ENCODE measurements at places on chromosomes 7 and 10.
A peak's percentile ranks its signal among the peaks of the same experiment; 100 is the strongest.

DNA sequence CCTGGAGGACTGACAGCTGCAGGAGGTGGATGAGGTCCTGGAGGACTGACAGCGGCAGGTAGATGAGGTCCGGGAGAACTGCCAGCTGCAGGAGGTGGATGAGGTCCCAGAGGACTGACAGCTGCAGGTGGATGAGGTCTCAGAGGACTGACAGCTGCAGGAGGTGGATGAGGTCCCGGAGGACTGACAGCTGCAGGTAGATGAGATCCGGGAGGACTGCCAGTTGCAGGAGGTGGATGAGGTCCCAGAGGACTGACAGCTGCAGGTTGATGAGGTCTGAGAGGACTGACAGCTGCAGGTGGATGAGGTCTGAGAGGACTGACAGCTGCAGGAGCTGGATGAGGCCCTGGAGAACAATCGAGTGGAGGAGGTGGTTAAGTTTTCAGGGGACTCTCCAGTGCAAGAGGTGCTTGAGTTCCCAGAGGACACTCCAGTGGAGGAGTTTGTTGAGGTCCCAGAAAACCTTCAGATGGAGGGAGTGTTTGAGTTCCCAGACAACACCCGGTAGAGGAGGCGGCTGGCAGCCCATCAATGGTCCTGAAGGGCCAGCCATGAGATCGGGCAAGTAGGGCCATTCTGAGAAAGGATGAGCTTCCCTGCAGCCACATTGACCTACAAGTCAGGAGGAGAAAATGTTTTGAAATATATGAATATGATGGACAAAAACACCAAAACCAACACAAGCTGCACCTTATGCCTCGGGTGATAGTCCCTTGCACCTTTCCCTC lies 4.7 kb upstream of the EIF5AL1 start:
- no peak for DNase-seq

- no peak for DNase-seq
These were observed 141.2 kb upstream of the C1QL3 start for GRCh38 chr10:16662923-16663322.

DNA sequence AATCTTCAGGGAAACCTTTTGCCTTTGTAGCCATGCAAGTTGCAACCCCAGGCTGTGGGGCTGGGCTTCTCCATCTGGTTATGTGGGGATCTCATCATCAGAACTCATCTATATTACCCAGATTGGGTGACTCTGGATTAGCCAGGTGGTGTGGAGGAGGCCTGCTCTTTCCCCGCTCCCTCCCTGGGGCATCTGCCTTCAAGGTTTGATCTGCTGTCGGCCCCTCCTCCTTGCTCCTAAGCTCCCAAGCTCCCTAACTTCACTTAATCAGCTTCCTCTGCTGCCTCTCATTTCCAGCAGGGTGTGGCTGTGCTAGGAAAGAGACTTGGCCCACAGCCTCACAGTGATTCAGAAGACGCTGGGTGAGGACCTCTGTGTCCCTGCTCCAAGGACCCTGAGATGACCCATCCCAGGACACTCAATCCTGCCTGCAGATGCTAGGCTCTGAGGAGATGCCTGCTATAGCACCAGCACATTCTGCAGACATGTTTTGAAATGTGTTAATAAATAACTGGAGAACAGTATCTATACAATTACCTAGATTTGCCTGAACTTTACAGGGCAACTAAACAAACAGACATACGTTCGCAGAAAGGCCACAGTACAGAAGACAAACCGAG lies 392.1 kb upstream of the PODXL start:
- DNase-seq: no peak

GRCh38 chr10:26057466-26057865 lies 123.4 kb downstream of the MYO3A start:
- DNase-seq: no peak

DNA sequence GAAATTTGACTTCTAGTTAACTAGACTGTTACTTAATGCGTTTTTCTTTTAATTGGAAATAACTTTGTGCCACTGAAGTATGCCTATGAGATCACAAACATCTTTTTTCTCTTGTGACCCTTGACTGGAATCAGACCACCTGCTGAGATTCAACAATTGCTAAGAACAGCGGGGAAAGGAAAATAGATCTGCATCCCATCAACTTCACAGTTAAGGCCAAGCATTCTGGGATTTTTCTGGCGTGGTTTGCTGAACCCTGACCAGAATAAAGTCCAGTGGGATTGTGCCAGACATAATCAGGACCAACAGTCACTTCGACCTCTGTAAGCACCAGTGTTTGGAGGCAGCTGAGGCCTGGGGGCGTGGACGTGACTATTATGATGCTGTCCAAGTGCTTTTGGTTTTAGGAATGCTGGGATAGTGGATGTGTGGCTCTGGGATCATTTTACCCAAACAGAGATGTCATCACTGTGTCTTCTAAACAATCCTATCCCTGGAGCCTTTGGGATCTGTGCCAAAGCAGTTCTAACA lies 373.3 kb upstream of the PRKCQ start:
- DNase-seq: no peak

DNA sequence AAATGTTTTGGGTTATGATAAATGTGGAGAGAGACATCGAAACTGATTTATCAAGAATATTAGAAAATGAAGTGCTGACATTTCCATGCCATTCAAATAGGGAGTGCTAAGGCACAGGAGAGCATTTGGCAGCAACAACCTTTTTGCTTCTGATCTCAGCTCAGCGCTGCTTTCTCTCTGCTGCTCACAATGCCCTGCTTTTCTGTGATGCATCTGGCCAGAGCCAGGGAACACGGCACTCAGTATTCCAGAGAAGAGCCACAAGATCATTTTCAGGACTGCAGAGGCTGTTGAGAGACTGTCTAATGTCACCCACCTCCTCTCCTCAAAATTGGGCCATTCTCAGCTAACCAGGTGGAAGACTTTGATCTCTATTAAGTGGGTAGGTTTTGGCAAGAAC lies 28.1 kb downstream of the INSYN2A start:
- no peak for DNase-seq

GRCh38 chr7:152583006-152583405 lies 92.9 kb downstream of the XRCC2 start:
- DNase-seq: no peak

GRCh38 chr10:113063043-113063967 lies 113.3 kb downstream of the TCF7L2 start:
- no peak for DNase-seq

- no peak for DNase-seq
These were observed at the start of gene HYAL4 for GRCh38 chr7:123844712-123845219. Gene HYAL4, plus strand, starts transcription at chr7:123845169. Its CDS starts 23,105 bp downstream, at chr7:123868274.

DNA sequence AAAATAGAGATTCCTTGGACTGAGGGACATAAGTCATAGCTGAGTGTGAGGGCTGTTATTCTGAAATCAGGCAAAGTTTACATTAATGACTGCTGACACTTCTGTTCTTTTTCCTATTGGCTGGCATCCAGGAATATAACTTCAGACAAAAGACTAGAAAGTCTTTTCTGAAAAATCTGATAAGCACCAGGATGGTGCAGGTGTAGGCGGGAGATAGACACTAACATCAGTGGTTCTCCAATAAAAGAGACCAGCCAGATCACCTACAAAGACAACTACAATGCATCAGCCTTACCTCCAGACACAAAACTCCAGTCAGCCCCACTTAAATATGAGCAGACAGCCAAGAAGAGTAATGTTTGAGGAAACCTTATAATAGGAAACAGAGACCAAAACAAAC lies 168.3 kb upstream of the LRGUK start:
- no peak for DNase-seq

DNA sequence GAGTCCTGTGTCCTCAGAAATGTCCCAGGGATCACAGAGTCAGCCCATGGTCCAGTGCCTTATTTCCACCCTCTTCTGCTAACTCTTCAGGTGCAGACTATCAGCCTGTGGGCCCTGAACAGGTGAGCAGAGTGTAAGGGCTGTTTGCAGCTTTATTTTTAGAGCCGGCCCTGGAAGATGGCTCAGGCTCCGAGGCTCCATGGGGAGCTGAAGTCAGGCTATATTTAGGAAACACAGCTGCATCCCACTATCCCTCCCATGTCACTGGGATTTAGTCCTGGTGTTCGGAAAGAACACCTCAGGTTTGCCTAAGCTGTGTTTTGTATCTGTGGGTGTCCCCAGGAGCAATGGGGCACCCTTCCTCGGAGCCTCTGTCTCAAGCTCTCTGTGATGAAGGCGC lies 126.9 kb downstream of the RPS24 start:
- no peak for DNase-seq

DNA sequence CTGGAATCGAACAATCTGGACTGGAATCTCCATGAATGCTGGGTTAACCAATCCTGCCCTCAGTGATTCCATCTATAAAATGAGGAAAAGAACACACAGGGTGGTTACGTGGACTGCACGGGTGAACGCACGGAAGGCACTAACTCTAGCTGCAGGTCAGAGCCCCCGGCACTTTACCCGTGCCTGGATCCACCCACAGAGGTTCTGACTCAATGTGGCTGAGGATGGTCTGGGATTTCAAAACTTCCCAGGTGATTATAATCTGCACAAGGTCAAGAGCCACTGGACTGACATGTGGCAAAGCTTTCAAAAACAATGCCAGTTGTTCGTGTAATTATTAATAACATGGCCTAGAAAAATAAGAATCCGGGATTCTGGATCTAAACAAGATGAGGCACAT lies 29.2 kb downstream of the KIAA1549 start:
- no peak for DNase-seq

- DNase-seq: no peak
These were observed 393.1 kb downstream of the TNS3 start for GRCh38 chr7:47188653-47189315.

- DNase-seq: no peak
These were observed 98.9 kb upstream of the IL6 start for GRCh38 chr7:22628112-22628511.

- no peak for DNase-seq
These were observed 102.0 kb downstream of the VIPR2 start for GRCh38 chr7:159042581-159043101.

GRCh38 chr7:41113719-41114118 lies 589.2 kb downstream of the INHBA start:
- no peak for DNase-seq

GRCh38 chr7:16409777-16410176 lies 11.6 kb downstream of the CRPPA start:
- DNase-seq: no peak

GRCh38 chr10:55870186-55870585 lies 490.9 kb downstream of the ZWINT start:
- no peak for DNase-seq

GRCh38 chr10:13657101-13657680 lies 70.4 kb downstream of the PRPF18 start:
- no peak for DNase-seq

DNA sequence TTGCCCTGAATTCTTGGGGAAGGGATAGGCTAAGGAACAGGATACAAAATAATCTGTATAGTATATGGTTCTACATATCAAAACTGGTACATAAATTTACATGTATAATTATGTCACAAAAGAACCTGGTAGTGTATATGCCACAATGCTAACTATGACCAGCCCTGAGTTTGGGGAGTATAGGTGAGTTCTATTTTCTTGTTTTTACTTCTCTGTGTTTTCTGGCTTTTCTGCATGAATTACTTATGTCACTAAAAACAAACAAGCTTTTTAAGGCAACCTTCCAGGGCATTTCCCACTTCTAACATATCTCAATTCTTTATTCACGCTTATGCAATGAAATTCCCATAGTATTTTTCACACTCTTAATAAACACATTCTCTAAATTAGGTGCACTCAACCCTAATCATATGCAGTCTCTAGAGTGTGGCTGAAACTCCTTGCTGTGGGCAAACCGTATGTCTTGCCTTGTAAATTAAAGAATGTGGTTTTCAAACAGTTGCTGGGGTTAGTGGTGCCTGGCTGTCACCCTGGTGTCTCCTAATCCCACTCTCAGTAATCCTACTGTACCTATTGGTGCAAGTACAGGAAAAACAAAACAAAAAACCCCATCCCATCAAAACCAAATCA lies 14.0 kb upstream of the INSIG1 start:
- no peak for DNase-seq

GRCh38 chr10:102327002-102327401 lies 68.5 kb upstream of the NFKB2 start:
- DNase-seq: no peak

DNA sequence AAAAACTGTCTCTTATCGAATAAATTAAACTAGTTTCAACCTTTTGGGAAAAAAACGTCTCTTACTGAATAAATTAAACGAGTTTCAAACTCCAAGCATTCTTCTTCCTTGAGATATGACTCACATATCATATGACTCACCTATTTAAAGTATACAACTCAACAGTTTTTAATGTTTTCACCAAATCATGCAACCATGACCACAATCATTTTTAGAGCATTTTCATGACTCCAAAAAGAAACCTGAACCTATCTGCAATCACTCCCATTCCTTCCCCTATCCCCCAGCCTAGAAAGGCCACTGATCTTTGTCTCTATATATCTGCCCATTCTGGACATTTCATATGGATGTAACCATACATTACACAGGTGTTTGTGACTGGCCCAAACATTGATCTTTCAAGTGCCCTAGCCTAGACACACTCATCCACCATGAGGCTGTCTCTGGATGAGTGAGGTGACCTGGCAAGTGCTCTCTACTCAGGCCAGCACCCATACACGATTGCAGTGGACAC lies 115.3 kb downstream of the PIP4K2A start:
- no peak for DNase-seq

DNA sequence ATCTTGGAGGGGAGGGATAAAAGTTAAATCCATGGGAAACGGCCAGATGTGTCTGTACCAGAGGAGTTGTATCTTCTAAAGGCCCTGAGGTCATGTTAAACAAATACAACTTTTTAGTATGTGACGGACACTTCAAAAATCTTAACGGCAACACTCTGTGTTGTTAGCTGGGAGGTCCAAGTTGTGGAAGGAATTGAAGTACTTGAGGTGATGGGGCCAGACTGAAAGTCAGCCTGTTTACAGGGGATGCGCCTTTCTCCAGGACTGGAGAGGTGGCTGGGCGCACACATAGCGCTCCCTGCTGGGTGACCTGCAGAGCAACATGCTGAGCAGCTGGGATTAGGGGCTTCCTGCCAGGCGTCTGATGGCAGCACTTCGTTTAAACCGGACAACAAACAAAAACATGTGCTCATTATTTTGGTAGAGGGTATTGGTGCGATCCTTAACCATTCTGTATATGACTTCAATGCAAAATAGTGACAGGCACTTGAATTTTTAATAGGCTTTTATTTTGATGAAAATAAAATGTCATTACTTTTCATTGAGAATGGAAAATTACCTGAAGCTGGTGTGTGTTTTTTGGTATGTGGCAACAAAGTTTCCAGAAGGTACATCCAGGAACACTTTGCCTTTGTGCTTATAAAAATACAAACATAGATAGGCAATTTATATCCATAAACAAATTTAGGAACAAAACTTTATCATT lies 198.2 kb downstream of the MLLT10 start:
- DNase-seq: peak; percentile 9

GRCh38 chr10:114593816-114594468 lies 64.1 kb downstream of the ABLIM1 start:
- DNase-seq: no peak

Data from stimulated activated CD8-positive, alpha-beta memory T cell treated with anti-CD3 and anti-CD28 coated beads, Interleukin-15, amount 100 ng/mL, for 1 hour (primary cell).